Bone marrow (tissue), 2 donors: ENCODE measurements at places on chromosomes 5 and 9.

DNA sequence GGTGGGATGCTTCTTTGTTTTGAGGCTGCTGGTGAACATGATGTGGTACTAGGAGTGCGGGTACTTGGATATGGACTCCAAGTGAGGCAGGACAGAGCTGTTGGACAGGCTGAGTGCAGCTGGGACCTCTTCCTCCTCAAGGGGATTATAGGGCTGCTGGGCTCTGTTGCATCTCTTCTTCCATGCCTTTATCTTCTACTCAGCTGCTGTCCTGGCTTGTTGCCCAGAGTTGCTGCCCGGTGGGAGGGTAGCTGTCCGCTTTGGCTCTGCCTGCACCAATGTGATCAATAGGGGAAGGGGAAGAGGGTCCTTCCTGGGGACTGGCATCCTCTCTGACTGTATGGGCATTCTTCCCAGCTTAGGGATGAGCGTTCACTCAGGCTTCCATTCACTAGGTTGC is 1217.9 kb upstream of the ACO1 start:
- DNase-seq: no peak

- DNase-seq: no peak
Measured at GRCh38 chr5:136598802-136599404, 233.6 kb upstream of the TRPC7 start.

- DNase-seq: no peak
Measured at GRCh38 chr5:131682175-131682574, 47.1 kb upstream of the RAPGEF6 start.

GRCh38 chr5:96579711-96580110 is 82.5 kb upstream of the CAST start:
- no peak for DNase-seq

- peak; percentile 7 for DNase-seq
Measured at GRCh38 chr9:92965061-92965758, 17.9 kb downstream of the FGD3 start.

DNA sequence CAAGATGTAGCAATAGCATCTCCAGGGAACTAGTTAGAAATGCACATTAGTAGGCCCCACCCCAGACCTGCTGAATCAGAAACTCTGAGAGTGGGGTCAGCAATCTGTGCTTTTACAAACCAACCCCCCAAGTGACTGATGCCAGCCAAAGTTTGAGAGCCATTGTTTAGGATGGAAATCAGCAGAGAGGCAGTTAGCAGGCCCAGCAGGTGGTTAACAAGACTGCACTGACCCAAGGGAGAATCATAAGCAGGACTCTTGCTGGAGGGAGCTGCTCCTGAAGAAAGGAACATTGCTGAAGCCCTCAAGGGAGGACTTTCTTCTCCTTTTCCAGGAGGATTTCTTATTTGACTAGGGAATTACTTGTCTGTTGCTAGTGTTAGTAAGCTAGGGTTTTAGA is 74.2 kb upstream of the SLC12A2 start:
- no peak for DNase-seq

DNA sequence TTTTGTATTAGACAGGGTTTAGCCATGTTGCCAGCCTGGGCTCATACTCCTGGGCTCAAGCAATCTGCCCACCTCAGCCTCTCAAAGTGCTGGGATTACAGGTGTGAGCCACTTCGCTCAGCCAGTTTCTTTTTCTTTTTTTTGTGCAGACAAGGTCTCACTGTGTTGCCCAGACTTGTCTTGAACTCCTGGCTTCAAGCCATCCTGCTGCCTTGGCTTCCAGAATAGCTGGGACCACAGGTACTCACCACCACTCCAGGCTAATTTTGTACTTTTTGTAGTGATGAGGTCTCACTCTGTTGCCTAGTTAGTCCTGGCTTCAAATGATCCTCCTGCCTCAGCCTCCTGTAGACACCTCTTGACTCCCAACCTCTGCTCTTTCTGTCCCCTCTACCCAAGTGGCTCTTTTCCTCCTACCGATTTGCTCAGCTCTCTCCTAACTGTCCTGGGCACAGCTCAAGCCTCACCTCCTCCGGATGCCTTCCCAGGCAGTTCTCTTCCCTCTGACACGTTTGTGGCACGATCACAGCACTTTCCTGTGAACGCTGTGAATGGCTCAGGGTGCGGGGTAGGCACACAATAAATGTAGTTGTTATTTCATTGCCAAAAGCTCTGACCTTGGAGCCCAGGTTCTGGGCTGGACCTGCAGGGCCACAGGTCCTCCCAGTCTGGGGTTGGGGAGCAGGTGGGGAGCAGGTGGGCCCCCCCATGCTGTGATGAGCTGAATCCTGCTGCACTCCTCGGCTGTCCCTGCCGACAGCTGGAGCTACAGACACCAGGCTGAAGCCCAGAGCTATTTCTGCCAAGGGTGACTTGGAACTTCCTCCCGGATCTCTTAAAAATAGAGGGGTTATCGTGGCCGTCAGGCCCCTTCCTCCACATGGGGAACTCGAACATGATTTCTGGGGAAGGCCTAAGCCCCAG is 23.9 kb downstream of the GFI1B start:
- no peak for DNase-seq

DNA sequence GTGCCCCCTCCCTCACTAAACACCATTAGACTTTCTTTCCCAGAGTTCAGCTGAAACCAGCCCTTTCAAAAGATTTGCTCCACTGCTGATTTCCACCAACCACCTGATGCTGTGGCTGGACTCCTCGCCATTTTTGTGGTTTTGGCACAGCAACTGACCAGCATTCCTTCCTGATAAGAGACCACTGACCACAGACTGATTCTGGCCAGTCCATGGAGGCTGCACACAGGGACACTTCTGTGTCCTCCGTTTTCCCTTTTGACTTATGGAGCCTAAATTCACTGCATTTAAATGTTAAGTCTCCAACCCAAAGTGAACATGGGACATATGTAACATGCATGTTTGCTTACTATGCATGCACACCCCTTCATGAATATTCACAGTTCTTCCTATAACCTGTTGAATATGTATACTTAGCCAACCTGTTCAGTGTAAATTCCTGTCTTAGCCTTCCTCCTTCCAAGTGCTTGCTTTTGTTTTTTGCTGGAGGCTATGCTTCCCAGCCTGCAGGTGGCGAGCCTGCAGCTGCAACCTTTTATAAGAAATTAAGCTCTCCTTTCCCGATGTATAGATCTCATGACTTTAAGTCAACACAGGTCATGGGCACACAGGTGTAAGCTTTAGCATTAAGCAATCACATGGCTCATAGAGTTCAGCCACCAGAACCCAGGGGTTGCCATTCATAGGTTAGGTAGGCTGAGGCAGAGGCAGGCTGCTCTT is 78.7 kb downstream of the ACTL7B start:
- no peak for DNase-seq

DNA sequence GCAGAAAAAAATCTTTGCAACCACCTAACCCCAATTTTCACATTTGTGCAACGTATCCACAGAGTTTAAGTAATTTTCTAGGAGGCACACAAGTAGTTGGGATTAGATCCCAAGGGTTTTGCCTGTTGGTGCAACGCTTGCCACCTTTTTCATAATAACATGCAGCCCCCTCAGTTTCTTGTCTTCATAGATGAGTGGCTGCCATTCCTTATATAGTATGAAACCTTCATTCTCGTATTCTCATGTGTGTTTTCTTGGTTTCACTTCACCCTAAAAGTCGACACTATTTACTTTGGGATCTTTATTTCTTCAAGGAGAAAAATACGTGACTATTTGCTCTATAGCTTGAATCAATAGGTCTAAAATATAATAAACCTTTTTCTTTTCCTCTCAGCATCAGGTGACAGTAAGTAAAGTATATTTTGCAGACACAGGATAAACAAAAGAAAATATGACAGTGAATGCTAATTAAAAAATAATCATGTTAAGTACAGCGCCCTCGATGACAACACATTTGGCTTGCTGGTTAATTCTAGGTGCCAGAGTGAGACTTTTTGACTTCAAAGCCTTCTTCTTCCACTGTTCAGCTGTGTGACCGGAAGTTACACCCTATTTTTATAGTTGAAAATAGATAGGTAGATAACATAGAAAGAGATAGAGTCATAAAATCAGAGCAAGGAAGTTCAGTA is 342.8 kb upstream of the CCNG1 start:
- no peak for DNase-seq
